Aortic smooth muscle cell (primary cell): ENCODE measurements at places on chromosomes 1 and 21. TPM values are rescaled to one million over a fixed set of nuclear protein-coding genes. Genes with fewer than 3 reads are reported as not detected.

LMOD1 gene
- total RNA-seq = 25.8 and 61.5 TPM in 2 replicates

ARHGAP30 gene
- total RNA-seq = under 0.01 TPM in 1 of 2 replicates, not detected in the other

AGMAT gene
- total RNA-seq = 0.68 and 1.1 TPM in 2 replicates

RBP7 gene
- 0.19 TPM in 1 of 2 replicates, not detected in the other for total RNA-seq

HRNR gene
- not detected in 2 replicates for total RNA-seq

DDI2 gene
- 11.6 and 14.1 TPM in 2 replicates for total RNA-seq

LIPI gene
- not detected in 2 replicates for total RNA-seq

RYR2 gene
- total RNA-seq = not detected in 2 replicates
